AG20443 (cell line): ENCODE measurements at places on chromosomes 7 and 10.

DNA sequence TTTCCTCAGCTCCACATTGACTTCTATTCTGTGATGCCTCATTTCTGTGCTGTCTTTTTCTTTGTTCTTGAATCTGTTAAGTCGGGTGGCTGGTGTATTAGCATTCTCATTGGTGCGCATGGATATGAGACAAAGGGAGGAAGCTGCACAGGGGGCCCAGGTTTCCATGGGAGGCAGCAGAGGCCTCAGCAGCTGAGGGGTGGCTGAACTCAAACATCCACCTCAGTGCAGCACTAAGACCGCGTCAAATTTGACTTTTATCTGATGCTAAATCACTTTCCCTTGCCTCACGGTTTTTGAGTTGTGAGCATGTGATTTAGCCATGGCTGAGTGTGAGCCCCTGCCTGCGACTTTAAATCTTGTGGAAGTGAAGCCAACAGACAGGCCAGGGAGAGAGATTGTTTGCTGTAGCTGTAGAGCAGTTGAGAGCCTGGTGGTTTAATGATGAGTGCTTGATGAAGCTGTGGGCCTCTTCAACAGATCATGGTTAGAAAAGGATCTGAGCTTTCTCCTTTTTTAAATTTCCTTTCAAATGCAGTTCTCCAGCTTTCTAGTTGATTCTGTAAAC, 193.3 kb upstream of the ZNF804B start:
- DNase-seq: no peak

DNA sequence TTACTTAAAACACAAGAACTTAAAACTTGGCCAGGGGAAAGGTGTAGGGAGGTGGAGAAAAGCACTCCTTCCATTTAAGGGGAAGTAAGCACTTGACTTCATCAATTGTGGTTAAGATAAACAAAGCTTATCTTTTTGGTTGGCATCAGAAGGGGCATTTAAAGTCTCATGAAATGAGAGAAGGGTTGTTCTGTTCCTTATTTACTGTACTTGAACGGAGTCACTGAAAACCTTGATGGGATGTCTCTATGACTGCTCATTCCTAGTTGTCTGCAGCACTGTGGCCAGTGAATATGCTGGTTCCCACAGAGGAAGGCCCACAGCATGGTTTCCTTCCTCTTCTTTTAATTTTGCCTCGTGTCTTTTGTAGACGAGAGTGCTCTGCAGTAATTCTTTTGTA, 229.3 kb downstream of the AUTS2 start:
- DNase-seq: no peak

DNA sequence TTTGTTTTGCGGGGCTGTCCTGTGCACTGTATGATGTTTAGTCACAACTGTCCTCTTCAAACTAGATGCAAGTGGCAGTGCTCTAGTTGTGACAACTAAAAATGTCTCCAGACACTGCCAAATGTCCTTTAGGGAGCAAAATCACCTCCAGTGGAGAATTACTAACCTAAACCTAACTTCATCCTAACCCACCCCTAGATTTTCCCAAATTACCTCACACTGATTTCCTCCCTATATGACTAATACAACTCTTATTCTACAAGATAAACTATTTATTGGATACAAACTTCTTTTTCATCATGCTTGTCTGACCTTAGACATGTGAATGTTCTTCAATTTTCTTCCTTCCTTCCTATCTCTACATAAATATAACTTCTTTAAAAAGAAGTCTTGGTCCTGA, 26.4 kb downstream of the PNPLA8 start:
- DNase-seq: no peak

GRCh38 chr10:49417311-49418052, 21.6 kb upstream of the DRGX start:
- no peak for DNase-seq

GRCh38 chr10:53997953-53998352, 803.1 kb downstream of the PCDH15 start:
- no peak for DNase-seq

GRCh38 chr10:133401500-133401899, 7.5 kb downstream of the MTG1 start:
- DNase-seq: no peak

GRCh38 chr7:38550836-38551235, 80.3 kb downstream of the AMPH start:
- DNase-seq: no peak

- DNase-seq: peak; percentile 38
These were observed 111.4 kb upstream of the JCAD start for GRCh38 chr10:30170814-30171213.

DNA sequence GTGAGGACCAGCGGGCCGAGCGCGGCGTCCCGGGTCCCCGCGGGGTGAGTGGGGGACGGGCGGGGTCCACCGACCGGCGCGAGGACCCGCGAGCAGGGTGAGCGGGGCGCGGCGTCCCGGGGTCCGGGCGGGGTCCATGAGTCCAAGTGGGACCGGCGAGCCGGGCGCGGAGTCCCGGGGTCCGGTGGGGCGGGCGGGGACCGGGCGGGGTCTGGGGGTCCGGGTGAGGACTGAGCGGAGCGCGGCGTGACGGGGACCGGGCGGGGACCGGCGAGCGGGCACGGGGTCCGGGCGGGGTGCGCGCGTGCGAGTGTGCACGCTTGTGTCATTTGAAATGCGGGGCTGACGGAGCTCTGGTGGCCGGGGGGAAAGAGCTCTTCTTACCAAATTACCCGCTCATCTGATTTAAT, 765 bp downstream of the CELF2 start:
- no peak for DNase-seq

GRCh38 chr7:143384148-143384547, 3.0 kb downstream of the ZYX start:
- peak; percentile 47 for DNase-seq

GRCh38 chr7:69436946-69437345, 161.3 kb upstream of the AUTS2 start:
- peak; percentile 49 for DNase-seq

DNA sequence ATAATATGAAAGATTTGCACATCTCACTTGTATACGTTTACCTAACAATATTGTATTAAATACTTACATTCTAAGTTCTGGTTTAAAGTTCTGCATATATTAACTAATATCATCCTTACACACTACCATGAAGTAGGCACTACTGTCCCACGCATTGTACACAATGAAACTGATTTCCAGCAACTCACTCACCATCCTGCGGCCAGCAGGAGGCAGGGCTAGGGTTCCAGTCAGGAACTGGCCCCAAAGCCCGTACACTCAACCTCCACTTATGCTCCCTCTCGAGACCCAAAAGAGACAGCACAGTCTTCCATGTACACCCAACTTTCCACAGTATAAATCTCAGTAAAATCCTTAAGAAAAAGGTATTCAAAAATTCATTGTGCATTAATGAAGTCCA, 41.4 kb downstream of the GRID1 start:
- no peak for DNase-seq

DNA sequence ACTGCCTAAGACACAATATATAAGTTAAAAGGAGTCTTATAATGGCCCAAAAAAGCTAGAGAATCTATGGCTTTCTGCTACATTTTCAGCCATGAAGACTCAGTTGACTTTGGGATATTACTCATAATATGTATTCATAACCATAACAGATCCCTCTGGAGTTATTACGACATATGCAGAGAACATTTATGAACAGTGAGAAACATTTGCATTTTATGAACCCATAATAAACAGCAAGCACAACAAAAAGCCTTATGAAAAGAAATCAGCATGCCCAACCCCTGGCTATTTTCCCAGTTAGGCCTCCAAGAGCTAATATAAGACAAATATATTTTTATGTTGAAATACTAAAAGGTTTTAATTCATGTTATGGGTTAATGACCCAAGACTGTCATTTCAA, 52.4 kb downstream of the ARMH3 start:
- DNase-seq: no peak

DNA sequence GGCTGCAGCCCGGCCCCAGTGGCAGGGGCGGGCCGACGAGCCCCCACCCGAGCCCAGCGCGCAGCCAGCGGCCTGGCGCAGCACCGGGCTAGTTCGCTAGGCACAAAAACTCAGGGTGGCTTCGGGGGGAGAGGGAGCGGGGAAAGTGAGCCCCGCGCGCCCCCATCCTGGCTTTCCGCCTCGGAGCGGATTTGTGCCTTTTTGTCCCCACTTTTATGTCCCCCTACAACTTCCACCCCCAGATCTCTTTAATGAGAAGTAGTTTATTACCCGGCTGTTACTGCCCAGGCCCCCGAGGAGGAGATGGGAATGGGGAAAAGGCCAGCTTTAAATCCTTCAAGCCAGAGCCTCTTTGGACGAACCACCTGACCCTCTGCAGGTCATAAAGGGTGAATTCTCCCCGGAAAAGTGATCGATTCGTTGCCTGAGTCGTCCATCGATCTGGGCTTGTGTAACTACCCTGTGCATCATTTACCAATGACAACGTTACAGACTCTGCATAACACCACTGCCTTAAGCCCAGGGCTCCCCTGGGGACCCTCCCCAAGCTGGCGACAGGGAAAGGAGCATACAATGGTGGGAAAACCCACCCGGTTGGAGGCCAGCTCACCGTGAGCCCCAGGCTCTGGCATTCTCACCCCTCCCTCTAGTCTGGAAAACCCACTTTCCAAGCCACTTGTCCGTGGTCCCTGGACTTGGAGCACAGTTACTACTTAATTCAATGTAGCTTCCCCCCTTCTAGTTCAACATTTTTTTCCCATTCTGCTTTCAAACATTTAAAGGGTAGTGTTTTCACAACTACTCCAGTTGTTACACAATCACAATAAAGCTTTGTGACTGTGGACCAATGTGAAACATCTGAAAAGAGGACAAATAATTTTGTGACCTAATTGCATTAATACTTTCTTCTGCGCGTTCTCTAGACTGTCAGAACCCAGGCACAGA, 748 bp upstream of the SH3PXD2A start:
- no peak for DNase-seq

- DNase-seq: peak; percentile 52
These were observed 57.5 kb upstream of the CHCHD3 start for GRCh38 chr7:133139350-133139749.

DNA sequence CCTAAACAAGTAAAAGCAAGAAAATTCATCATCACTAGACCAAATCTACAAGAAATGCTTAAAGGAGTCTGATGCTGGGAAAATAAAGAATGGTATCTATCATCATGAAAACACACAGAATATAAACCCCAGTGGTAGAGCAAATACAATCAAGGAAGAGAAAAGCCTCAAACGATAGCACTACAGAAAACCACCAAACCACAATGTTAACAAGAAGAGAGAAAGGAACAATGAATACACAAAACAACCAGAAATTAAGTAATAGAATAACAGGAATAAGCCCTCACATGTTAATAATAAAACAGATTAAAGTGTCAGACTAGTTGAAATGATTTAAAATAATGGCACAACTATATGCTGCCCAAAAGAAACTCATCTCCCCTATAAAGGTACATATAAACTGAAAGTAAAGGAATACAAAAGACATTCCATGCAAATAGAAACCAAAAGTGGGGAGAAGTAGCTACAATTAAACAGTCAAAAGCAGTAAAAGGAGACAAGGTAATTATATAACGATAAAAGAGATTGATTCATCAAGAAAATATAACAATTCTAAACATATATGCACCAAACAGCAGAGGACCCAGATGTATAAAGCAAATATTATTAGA, 77.3 kb downstream of the JMJD1C start:
- DNase-seq: no peak

GRCh38 chr10:62696798-62697197, 107.7 kb upstream of the ADO start:
- no peak for DNase-seq

DNA sequence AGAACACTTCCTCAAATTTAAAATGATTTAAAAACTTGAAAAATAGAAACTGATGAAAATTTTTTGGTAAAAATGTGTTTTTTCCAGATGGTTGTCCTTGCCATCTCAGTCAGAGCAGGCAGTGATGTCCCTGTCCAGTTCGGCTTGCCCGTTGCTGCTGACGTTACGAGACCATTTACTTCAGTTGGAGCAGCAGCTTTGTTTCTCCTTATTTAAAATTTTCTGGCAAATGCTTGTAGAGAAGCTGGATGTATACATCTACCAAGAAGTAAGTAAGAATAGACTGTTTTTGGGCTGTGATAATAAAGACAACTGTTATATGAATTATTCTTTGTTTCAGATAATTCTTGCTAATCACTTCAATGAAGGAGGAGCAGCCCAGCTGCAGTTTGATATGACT, 16.1 kb downstream of the EFCAB10 start:
- no peak for DNase-seq

DNA sequence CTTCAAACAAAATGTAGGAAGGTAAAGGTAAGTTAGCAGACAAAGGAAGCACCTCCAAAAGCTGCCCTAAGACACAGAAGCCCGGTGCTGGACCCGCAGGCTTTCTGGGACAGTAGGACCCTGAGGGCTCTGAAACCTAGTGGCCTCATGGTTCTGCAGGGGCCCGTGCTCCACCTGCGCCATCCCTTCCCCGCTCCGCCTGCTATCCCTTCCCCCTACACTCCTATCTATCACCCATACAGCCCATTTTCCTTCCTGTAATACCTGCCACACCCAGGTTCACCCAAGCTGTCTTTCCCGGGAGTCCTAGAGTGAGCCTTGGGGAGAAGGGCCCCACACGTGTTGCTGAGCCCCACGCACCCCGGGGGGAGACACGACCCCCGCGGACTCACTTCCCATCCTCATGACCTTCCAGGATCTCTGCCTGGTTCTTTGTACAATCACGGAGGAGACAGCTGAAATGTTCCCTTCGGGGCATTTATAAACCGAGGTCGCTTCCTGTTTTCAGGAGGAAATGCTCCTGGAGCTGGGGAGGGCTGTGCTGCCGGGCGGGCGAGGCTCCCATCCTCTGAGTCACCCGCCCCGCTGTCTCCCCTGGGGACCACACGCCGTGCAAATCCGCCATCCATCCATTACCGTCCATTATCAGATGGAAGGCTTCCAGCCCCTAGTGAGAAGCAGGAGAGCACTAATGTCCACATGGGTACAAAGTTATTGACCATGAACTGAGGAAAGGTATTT, 251.7 kb upstream of the PITRM1 start:
- DNase-seq: no peak

- DNase-seq: no peak
These were observed 156.1 kb downstream of the WDR11 start for GRCh38 chr10:121007264-121007663.

DNA sequence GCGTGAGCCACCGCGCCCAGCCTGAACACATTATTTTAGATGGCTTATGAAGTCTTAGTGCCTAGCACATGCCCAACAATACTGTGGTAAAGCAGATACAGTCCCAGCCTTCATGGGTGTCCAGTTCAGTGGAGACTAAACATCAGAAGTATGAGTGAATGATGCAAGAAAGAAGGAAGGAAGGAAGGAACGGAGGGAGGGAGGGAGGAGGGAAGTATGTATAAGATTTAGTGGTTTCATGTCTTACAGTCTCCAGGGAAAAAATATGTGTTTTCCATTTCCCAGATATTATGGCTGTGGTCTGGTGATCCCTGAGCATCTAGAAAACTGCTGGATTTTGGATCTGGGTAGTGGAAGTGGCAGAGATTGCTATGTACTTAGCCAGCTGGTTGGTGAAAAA, 2.9 kb downstream of the AS3MT start:
- no peak for DNase-seq
